Inflammatory macrophage treated with lipopolysaccharide for 1 hour (primary cell): ENCODE measurements at places on chromosomes 7 and 10.
A peak's percentile ranks its signal among the peaks of the same experiment; 100 is the strongest.

GRCh38 chr7:17402628-17403278 lies 104.3 kb downstream of the AHR start:
- DNase-seq, result no peak

DNA sequence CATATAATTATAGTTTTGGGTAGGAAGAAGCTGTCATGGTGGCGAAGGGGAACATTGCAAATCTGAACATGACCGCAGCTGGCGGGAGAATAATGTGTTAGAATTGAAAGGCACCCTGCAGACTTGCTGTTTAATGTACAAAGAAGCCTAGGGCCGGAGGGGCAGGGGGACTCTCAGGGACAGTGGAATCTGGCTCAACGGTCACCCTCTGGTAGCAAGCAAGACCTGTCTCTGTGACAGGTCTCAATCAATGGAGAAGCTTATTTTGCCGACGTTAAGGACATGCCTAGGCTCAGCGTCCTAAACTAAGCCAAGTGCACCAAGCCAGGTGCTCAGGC lies 177.3 kb downstream of the NSUN6 start:
- no peak for DNase-seq

- peak; percentile 39 for DNase-seq
Measured at GRCh38 chr10:33336582-33337325, 2.3 kb upstream of the NRP1 start.

DNA sequence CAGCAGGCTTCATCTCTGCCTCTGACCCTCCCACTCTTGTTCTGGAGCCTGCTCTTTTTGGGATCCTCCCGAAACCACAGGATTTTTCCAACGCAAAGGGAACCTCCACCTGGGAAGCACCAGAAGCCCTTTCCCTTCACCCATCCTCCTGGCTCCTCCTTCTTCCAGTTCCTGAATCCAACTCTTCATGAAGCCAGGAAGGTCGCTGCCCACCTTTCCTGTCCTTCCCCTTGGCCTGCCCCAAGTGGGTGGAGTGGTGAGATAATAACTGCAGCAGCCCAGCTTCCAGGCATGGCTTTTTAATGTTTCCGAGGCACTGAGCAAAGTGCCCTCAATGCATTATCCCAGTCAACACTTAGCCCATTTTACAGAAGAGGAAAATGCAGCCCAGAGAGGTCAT lies 70.8 kb upstream of the EEPD1 start:
- peak; percentile 5 for DNase-seq

GRCh38 chr10:133332936-133333699 lies 3.6 kb downstream of the CALY start:
- no peak for DNase-seq

DNA sequence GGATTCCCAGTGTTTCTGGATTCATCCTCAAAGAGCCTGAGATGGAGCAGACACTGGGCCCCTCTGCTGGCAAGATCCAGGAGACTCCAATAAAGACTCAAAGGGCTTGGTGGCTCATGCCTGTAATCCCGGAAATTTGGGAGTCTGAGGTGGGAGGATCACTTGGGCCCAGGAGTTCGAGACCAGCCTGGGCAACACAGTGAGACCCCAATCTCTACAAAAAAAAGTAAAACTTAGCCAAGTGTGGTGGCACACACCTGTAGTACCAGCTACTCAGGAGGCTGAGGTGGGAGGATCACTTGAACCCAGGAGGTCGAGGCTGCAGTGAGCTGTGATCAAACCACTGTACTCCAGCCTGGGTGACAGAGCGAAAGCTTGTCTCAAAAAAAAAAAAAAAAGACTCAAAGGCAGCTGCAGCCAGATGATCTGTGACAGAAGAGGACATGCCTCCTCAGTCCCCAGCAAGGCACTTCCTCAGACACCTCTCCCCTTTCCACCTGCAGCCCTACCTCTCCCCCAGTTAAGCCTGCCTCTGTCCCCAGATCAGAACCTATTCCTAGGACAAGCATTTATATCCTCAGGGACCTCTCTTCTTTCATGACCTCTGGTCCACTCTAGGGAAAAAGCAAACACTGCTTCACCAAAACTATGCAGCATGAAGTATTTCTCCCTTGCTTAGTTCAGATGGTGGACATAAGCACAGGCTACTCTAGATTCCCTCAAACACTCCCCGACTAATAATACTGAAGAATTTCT lies 27.9 kb downstream of the PDLIM1 start:
- peak; percentile 29 for DNase-seq

DNA sequence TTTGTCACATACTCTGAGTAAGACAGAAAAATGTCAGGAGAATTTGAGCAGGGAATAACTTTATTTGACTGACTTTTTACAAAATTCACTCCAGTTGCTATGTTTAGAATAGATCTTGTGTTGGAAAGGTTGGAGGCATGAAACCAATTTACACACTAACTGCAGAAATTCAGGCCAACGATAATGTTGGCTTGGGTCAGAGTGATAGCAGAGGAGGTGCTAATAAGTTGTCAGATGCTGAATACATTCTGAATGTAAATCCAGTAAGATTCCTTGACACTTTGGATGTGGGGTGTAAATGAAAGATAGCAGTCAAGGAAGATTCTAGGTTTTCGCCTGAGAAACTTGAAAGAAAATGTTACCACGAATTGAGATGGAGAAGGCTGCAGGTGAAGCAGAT lies 502.5 kb upstream of the GHITM start:
- DNase-seq, result no peak

DNA sequence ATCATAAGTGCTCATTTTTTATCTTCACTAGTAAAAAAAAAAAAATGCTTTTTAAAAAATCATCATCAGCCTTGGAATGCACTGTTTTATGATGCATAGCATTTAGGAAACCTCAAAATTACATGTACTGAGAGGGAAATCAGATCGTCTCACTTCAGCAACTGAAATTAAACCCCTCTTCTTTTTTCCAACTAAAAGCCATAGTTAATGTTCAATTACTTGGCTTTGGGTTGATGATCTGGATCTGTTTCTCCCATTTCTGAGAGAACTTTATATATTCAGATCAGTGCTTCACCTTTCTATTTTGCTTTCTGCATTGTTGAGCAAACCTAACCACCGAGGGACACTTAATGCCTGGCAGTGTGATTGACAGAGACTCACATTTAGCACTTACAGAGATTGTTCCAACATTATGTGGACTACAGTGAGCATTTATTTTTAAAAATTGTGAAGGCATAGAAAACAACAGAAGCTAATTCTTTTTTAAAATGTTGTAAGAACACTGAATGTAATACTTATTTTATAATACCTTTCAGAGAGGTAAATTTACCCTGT lies 678.4 kb downstream of the PHTF2 start:
- no peak for DNase-seq

DNA sequence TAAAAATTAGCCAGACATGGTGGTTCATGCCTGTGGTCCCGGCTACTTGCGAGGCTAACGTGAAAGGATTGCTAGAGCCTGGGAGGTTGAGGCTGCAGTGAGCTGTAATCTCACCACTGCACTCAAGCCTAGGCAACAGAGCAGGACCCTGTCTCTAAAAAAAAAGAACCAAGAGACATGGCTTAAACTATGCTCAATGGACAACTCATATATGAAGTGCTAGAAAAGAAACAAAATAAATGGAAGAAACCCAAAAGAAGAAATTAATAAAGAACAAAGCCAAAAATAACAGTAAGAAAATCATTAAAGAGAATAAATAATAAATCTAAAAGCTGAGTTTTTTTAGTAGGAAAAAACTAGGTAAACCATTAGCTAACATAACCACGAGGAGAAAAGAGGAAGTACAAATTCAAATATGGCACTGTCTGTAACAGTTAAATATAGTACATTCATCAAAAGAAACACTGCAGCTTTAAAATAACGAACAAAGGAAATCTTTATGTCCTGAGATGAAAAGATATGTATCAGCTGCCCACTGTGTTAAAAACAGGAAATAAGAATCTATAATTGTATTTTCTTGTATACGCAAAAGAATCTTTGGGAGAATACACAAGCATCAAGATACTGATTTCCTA lies 48.7 kb downstream of the UPF2 start:
- DNase-seq, result peak; percentile 7

GRCh38 chr10:47137311-47137851 lies 162.6 kb upstream of the GDF10 start:
- DNase-seq, result no peak

GRCh38 chr10:7493996-7494395 lies 83.2 kb upstream of the SFMBT2 start:
- no peak for DNase-seq

DNA sequence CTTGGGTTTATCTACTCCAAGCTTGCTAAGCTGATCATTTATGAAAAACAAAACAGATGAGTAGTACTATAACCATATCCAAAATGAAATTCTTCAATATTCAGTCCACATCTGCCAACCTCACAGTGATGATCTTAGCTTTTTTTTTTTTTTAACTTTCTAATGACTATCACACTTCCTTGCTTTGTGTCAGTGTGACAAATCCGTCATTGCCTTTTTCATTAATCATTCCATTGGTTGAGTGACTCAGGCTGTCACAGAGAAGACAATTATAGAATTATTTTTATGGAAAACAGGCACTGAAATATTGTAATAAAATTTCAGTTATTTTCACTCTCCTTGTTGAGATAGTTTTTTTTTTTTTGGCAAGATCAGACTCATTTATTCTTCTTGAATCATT lies 70.7 kb downstream of the CPVL start:
- DNase-seq, result no peak

- no peak for DNase-seq
Measured at GRCh38 chr7:127550247-127550646, 35.1 kb downstream of the GCC1 start.

DNA sequence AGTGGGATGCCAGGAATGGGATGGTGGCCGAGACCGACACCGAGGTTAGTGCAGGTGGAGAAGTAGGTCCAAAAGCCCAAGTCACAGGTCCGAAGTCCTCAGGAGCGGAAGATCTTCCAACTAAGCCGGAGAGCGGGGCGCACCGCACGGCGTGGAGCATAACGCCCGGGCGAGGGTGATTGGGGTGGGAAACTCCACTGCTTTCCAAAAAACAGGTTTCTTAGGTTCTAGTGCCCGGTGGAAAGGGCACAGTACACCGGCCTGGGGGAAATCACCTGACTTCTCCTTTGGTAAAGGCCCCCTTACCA lies 11.4 kb upstream of the SPAG6 start:
- no peak for DNase-seq

- no peak for DNase-seq
Measured at GRCh38 chr7:120060875-120061274, 212.1 kb upstream of the KCND2 start.

DNA sequence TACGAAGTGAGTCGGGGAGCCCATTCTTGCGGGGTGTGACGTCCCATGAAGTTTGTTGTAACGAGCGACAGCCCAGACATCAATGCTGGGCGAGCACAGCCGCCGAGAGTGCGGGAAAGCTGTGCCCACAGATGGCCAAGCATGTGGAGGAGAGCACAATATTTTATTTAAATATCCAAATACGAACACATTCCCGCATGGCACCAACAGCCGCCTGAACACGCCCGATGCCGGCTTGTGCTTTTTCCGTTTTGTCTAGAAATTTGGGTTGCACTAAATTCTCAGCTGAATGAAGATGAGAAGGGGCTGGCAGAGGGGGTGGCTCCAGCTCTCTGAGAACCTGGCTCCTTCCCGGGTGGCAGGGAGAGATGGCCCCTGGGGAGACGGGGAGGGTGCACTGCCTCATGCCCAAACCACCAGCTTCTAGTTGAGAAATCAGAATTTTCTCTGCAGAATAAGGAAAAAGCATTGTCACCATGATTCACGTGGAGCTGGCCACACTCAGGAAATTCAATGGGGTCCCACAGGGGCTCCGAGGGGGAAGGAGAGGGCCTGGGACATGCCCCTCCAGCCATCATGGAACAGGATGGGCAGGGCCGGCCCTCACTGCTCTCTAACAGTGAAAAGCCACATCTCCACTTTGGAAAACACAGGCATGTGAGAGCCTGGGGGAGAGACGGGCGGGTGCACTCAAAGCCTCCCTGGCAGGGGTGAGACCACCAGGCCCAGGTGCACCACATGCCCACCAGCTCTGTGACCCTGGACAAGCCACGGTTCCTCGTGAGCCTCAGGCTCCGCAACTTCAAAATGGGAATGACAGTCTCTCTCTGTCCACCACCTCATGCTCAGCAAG lies 48.3 kb downstream of the EBF3 start:
- DNase-seq, result no peak

DNA sequence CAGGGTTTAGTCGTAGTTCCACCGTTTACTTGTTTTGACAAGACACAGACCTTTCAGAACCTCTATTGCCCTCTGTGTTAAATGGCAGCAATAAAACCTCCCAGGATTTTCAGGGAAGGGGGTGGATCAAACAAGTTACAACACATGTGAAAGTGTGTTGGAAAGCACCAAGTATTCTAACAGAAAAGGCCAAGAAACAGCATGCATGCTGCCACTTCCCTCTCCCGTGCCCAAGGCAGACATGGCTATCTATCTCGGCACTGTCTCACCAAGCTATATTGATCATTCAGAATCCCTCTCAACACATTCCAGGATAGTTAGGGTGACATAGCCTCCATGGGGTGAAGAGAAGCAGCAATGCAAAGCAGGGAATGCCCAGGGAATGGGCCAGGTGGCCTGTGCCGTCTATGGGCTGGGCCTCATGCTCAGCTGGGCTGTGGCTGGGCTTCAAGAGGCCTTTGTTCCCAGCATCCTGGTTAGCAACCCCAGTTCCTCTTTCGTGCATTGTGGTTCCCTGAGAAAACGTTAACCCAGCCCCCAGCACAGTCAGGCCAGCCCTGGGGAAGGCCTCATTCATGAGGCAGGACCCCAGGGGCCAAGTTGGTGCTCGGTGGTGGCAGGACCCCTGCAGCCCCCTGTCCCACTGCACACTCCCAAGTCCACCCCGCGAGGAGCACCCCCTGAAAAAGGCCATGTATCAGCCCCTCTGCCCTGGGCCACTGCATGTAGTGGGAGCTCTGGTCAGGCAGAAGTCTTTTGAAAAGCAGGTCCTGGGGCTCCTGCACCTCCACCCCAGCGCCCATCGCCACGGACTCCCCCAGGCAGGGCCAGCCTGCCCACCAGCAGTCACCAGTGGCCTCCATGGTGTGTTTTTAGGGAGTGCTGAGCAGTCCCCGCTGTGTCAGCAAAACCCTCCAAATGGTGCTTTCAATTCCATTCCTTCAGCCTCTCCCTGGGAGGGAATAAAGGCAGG lies 25.5 kb downstream of the VSIR start:
- peak; percentile 38 for DNase-seq

- DNase-seq, result no peak
Measured at GRCh38 chr10:124643330-124644009, 100.7 kb downstream of the FAM53B start.

DNA sequence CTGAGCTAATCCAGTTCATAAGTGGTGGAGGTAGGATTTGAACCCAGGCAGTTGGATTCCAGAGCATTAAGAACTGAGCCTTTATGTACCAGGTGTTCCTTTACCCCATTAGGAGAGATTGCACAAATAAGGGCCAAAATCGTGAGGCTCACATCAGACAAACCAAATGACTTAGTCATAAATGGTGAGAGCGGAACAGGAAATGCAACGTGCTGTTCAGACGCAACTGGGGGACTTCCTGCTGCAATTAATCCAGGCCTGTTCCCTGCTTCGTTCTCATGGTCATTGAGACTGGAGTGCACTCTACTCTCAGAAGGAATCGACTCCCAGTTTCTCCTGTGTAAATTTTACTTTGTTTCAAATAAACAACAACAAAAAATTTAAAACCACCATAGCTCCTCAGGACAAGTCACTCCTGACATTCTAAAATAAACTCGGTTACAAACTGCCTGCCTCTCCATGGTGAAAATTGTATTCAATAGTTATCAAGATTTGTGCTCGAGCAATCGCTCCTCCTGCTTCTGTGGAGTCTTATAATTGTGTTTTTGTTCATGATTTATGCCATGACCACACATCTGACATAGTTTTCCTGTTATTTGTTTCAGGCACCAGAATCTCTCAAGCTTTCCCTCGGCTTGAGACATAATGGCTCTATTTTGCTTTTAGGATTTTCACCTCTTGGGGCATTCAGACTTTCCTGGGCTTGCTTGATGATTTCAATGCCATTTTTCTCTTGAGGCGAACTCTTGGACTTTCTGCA lies 115.3 kb upstream of the BMPER start:
- DNase-seq, result no peak

- DNase-seq, result no peak
Measured at GRCh38 chr7:148148456-148148855, 442.1 kb upstream of the C7orf33 start.
